ENCODE measurements at places on chromosomes 12 and 14. TPM values are rescaled to one million over a fixed set of nuclear protein-coding genes. Genes with fewer than 3 reads are reported as not detected.

Gene KRT75
- not detected for polyA plus RNA-seq

GRCh38 chr14:56808110-56808382 is 2.2 kb downstream of the OTX2 start:
- DNase-seq: no peak

DNA sequence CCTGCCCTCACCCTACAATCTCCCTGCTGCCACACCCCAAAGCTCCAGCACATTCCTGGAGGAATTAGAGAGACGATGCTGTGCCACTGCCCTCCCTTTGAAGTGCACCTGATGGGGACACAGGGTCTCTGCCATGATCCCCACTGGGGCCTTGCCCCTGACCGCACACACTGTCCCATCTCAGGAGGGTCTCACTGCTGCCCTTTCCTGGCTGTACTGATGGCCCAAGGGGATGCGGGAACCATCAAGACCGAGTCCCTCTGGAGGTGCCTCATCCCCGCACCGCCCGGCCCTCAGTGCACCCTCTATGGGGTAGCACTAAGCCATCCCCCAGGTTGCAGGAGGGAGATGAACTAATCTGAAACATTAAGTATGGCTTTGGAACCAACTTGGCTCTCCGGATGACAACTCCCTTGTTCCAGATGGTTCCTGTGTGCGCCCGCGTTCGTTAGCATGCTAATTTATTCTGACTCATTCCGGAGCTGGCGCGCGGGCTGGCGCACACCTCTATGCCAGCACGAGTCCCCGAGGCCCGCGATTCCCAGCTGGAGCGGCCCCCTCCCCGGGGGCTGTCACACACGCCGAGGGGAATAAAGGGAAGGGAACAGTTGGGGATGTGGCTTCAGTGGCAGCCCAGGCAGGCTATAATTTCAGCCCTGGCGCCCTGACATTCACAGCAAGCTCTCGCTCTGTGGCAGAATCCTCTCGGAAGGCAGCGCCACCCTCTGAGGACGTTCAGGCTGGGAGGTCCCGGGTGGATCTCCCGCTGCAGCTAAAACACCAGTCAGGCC is 34.2 kb upstream of the C14orf180 start:
- DNase-seq: no peak

GRCh38 chr14:35944847-35945246 is 118.7 kb downstream of the BRMS1L start:
- DNase-seq: no peak

DNA sequence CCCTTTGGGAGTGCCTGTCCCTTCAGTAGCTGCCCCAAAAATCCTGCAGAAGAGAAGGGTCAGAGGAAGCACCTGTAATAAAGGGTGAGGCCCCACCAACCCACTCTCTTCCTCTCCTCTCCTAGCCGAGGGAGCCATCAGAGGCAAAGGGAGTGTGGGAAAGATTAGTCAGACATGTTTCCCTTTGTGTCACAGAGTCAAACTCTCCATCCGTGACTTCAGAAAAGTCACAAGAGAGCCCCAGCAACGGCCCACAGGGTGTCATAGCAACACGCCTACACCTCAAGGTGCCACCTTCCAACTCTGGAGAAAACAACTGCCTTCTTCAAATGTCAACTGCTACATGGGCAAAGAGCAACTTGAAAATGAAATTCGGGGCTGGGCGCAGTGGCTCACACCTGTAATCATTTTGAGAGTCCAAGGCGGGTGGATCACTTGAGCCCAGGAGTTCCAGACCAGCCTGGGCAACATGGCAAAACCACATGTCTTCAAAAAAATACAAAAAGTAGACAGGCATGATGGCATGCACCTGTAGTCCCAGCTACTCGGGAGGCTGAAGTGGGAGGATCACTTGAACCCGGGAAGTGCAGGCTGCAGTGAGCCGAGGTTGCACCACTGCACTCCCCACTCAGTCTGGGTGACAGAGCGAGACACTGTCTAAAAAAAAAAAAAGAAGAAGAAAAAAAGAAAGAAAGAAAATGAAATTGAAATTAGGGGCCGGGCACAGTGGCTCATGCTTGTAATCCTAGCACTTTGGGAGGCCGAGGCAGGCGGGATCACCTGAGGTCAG is 17.7 kb upstream of the CD27 start:
- DNase-seq: no peak

DNA sequence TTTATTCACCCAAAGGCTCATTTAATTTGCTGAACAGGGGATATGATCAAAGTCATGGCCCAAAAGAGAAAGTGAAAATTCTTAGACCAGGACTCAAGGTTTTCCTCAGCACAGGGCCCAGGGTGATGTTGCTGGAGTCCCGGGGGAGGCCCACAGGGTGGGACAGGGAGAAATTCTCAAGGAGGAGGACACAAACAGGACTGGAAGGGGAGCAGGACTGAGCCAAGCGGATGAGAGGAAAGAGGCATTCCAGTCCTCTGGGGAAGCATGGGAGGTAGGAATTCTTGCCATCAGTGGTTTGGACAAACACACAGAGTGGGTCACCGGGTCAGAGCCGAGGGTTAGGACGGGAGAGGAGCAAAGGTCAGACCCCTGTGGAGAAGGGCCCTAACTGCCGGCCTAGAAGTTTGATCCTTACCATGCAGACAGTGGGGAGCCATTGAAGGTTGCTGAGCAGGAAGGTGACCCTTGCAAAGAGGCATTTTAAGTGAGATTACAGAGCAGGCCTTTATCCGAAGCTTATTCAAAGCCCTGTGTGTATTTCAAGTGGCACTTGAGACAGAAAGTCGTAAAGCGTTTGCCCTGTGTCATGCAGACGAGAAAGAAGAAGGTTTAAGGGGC is 68.4 kb upstream of the PTGR2 start:
- no peak for DNase-seq

- no peak for DNase-seq
These were observed 1.8 kb downstream of the MON2 start for GRCh38 chr12:62468397-62468796.

DNA sequence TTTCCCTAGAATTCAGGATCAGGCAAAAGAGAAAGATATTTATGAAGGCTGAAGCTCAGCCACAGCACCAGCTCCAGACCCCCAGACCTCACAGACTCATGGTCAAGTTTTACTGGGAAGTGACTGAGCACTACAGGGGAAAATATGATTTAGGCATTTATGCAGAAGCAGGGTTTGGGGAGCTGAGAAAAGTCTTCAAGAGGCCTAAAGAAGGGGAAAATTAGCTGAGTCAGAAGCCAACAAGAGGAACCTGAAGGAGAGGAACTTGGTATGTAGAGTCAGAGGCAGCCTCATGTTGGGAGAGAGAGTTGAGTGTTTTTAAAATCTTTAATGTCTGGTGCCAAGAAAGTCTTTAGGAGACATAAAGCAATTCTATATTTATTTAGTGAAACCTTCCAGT is 63.0 kb downstream of the FOS start:
- DNase-seq: no peak
